Esophagus mucosa (tissue), 1 donor: ENCODE measurements at places on chromosomes 5 and 9. TPM values are rescaled to one million over a fixed set of nuclear protein-coding genes. Genes with fewer than 3 reads are reported as not detected.
A peak's percentile ranks its signal among the peaks of the same experiment; 100 is the strongest.

DNA sequence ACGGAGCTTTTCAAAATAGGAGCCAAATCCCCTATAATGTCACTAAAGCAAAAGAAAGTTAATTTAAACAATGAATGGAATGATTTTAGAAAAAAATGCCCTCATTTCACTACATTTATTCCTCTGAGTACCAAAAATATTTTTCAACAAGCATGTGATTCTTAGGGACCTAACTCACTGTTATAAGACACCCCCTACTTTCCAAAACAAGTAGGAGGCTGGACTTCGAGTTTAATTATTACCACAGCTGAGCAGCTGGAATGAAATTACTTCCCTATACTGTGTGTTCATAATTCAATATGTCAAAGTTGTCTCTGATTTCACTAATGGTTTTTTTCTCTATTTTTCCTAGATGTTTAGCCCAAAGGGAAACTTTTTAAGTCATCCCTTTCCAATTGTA, 61.6 kb downstream of the SAXO1 start:
- ATAC-seq: no peak

Gene KIAA1191
- total RNA-seq: 58.8 TPM

- ATAC-seq: no peak
These were observed 20.0 kb upstream of the GCNT1 start for GRCh38 chr9:76438841-76439588.

- ATAC-seq: no peak
These were observed 202.8 kb downstream of the SNX18 start for GRCh38 chr5:54720341-54720740.

DNA sequence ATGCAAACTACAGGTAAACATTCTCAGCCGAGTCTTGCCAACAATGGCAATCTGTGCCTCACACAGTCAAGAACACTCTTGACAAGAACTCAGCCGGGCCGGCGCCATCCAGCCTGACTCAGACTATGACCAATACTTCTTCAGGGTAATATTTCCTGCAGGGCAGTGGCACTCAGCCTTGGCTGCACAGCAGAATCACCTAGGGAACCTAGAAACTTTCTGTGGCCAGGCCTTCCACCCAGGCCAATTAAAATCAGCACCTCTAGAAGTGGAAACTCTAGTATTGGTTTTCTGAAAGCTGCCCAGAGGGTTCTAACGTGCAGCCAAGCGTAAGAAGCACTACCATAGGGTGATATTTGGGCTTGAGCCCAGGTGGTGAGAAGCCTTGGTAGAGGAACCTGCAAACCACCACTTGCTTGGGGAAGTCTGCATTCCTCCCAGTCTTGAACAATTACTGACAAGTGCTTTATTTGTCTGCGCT, 120.6 kb downstream of the TTLL11 start:
- ATAC-seq: peak; percentile 93

Gene QSOX2
- 3.0 TPM for total RNA-seq

- ATAC-seq: no peak
These were observed 1.1 kb upstream of the PROB1 start for GRCh38 chr5:139395844-139396640.

DNA sequence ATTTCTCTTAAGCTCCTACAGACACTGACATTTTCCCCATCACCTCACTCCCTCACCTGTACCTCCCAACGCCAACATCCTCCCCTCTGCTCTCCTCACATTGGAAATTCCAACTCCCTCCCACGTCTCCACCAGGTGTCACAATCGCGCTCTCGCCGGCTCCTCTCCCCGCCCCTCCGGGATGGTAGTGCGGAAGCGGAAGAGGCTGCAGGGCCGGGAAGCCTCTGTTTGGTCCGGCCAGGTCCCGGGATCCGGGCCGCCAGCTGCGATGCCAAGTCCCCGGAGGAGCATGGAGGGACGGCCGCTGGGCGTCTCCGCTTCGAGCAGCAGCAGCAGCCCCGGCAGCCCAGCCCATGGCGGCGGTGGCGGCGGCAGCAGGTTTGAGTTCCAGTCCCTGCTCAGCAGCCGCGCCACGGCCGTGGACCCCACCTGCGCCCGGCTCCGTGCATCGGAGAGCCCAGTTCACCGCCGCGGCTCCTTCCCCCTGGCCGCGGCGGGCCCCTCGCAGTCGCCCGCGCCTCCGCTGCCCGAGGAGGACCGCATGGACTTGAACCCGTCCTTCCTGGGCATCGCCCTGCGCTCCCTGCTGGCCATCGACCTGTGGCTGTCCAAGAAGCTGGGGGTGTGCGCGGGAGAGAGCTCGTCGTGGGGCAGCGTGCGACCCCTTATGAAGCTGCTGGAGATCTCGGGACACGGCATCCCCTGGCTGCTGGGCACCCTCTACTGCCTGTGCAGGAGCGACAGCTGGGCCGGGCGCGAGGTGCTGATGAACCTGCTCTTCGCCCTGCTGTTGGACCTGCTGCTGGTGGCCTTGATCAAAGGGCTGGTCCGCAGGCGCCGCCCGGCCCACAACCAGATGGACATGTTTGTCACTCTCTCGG, at the start of gene PLPP6:
Gene PLPP6 (plus strand): TSS at position 187 of the 881 bp plus-strand sequence. CDS start 82 bp downstream, at position 269.
- peak; percentile 95 for ATAC-seq
